Activated naive CD4-positive, alpha-beta T cell treated with anti-CD3 and anti-CD28 coated beads, Interleukin-2, amount 50 U/mL, for 16 hours (primary cell): ENCODE measurements at places on chromosomes 6 and 20.
A peak's percentile ranks its signal among the peaks of the same experiment; 100 is the strongest.

DNA sequence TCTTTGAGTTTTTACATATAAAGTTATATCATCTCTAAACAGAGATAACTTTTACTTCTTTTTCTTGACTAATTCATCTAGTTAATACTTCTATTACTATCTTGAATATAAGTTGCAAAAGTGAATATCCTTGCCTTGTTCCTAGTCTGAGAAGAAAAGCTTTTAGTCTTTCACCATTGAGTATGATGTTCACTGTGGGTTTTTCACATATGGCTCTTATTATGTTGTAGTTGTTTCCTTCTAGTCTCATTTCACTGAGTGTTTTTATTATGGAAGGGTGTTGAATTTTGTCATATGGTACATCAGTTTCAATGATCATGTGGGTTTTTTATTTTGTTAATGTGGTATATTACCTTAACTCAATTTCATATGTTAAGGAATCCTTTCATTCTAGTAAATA, 488.3 kb downstream of the COL12A1 start:
- no peak for DNase-seq

GRCh38 chr6:113529196-113529595, 327.9 kb upstream of the MARCKS start:
- DNase-seq: no peak

DNA sequence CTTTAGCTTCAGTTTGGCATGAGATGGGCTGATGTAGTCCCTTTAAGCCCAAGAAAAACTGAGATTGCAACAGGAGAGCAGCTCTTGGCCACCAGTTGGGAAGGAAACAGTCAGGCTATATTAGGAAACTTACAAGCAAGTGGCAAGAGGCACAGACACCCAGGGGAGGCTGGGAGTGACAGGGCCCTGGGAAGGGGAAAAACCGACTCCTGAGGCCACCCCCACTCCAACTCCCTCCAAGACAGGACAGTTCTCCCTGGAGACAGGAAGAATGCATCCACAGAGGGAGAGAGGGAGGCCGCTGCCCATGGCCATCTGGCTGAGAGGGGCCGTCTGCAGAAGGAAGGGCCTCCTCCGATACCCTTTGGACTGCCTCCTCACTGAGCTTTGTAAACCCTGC, 20.5 kb downstream of the JPH2 start:
- no peak for DNase-seq

GRCh38 chr6:10540073-10540746, 19.1 kb downstream of the GCNT2 start:
- DNase-seq: no peak

DNA sequence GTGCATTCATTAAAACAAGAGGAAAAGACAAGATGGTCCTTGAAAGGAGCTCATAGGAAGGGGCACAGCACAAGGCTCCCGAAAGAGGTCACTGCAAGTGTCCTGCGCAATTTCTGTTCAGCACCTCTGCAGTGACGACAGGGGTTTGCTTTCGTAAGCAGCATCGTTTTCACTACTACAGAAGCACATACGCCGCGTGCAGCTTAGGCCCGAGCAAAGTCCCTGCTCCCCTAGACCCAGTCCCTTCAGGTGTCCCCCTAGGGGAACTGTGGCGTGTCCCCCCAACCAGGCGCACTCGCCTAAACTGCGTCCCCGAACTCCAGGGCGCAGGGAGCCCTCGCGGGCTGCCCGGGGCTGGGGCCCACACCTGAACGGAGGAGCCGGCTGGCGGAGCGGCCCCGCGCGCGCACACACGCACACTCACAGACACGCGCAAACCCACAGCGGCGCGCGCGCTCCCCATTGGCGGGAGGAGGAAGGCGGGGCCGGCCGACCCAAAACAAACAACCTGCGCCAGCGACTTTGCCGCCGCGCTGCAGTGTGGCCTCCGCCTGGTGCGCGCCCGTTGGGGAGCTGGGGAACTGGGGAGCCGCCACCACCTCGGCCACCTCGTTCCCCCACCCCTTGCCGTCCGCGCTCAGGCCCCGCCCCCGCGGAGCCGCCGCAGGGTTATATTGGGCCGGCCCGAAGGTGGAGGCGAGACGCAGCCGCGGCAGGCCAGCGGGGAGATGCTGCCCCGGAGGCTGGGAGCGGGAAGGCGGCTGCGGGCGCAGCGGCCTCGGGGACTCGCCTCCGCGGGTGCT, at the start of gene FOXQ1:
TSS of gene FOXQ1 (plus strand) at position 699 of the 803 bp plus-strand sequence. CDS start 607 bp downstream, outside the sequence.
- DNase-seq: no peak

- no peak for DNase-seq
Measured at GRCh38 chr6:64325093-64325492, 689.5 kb downstream of the PHF3 start.

GRCh38 chr20:46638898-46639274, 12.4 kb downstream of the SLC13A3 start:
- no peak for DNase-seq

- no peak for DNase-seq
Measured at GRCh38 chr6:129331450-129332138, 378.4 kb downstream of the ARHGAP18 start.

DNA sequence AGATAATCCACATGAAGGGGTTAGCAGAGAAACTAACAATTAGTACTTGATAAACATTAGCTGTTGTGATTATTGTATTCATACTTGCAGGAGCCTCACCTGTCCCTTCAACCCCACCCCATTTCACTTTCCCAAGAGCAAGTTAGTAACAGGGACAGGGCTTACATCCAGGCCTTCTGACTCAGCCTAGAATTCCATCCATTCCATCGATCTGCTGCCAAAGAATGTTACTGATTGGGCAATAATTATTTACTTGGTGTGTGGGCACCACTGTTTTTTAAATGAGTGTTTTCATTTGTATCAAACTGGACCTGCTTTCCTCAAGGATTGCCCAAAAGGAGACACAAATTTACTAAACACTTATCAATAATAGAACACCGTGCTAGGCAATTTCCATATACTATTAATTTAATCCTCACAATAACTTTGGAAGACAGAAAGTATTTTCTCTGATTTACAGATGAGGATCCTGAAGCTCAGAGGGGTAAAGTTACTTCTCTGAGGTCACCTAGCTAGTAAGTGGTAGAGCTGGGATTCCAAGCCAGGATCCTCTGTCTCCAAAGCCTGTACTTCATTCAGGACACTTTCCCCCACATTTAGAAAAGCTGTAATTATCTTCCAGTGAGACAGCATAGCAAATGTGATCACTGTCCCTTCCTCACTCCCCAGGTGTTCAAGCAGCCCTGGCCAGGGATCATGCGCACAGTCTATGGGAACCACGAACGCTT, 32.8 kb downstream of the GSS start:
- DNase-seq: no peak

- DNase-seq: no peak
Measured at GRCh38 chr6:42569102-42570028, 5.5 kb downstream of the UBR2 start.

GRCh38 chr6:146202570-146202969, 173.7 kb downstream of the GRM1 start:
- no peak for DNase-seq

DNA sequence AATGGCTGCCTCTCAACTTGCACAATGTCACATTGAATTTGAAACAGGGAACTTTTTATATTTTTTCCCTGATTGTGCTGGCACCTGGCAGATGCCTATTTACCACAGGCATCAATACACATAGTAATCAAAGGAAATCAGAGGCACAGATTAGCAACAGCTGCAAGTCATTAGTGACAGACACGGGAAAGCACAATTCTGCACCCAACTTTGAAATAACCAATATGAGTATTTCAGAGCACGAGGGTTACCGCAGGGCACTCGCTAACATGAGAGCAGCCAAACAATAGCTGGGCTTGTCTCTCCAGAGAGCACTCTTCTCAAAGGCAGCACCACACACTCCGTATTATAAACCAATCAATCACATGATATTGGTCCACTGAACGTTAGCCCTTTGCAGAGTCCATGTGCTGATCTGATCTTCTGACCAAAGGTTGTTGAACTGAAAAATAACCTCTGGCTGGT, 149.5 kb downstream of the RNF144B start:
- no peak for DNase-seq

DNA sequence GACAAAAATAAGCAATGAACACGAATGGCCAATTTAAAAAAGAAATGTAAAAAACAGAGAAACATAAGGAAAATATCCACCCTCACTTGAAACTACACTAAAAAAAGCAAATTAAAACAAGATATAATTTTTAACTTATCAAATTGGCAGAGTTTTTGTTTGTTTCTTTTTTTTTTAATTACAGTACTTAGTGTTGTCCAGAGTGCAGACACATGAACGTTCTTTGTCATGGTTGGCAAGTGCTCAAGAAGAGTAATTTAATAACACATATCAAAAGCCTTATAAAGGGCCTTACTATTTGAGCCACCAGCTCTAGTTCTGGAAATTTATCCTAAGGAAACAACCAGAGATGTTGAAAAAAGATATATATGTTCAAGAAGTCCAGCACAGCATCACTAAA, 142.3 kb downstream of the ATXN1 start:
- no peak for DNase-seq

GRCh38 chr20:38224531-38224930, 36.0 kb downstream of the KIAA1755 start:
- no peak for DNase-seq

GRCh38 chr6:166179704-166180103, 12.1 kb upstream of the TBXT start:
- no peak for DNase-seq

DNA sequence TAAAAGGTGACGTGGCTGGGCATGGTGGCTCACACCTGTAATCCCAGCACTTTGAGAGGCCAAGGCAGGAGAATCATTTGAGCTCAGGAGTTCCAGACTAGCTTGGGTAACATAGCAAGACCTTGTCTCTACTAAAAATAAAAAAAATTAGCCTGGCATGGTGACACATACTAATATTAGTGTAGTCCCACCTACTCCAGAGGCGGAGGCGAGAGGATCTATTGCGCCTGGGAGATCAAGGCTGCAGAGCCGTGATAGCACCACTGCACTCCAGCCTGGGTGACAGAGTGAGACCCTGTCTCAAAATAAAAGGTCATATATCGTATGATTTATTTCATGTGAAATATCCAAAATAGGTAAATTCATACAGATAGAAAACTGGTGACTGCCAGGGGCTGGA, 132.5 kb downstream of the SLC16A10 start:
- no peak for DNase-seq

GRCh38 chr6:70119218-70119835, 183.6 kb downstream of the COL9A1 start:
- DNase-seq: no peak

- no peak for DNase-seq
Measured at GRCh38 chr6:109238396-109238795, 143.1 kb downstream of the CEP57L1 start.

GRCh38 chr6:133254552-133255228, 13.5 kb downstream of the EYA4 start:
- no peak for DNase-seq

DNA sequence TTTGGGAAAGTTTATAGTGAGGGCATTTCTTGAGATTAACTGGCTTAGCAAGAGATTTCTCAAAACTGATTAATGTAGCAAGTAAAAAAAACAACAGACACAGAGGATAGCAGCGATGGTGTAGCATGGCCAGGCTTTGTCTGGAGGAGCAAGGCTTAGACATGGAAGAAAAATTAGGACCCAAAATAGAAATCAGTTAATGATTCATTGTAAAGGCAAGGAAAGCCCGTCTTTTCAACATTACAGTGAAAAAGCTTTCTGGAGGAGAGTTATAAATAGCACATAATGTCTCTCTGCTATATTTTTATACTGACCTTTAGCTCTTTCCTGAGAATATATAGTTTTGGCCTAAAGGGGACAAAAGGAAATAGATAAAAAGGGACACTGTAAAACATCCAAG, 45.1 kb downstream of the FNDC1 start:
- no peak for DNase-seq

- DNase-seq: no peak
Measured at GRCh38 chr6:15751721-15752350, 89.0 kb upstream of the DTNBP1 start.

- no peak for DNase-seq
Measured at GRCh38 chr20:44629542-44629941, 22.0 kb downstream of the ADA start.

GRCh38 chr20:17644451-17644850, 37.6 kb downstream of the RRBP1 start:
- DNase-seq: no peak

GRCh38 chr20:32582659-32583580, 2.2 kb downstream of the NOL4L start:
- DNase-seq: peak; percentile 34

DNA sequence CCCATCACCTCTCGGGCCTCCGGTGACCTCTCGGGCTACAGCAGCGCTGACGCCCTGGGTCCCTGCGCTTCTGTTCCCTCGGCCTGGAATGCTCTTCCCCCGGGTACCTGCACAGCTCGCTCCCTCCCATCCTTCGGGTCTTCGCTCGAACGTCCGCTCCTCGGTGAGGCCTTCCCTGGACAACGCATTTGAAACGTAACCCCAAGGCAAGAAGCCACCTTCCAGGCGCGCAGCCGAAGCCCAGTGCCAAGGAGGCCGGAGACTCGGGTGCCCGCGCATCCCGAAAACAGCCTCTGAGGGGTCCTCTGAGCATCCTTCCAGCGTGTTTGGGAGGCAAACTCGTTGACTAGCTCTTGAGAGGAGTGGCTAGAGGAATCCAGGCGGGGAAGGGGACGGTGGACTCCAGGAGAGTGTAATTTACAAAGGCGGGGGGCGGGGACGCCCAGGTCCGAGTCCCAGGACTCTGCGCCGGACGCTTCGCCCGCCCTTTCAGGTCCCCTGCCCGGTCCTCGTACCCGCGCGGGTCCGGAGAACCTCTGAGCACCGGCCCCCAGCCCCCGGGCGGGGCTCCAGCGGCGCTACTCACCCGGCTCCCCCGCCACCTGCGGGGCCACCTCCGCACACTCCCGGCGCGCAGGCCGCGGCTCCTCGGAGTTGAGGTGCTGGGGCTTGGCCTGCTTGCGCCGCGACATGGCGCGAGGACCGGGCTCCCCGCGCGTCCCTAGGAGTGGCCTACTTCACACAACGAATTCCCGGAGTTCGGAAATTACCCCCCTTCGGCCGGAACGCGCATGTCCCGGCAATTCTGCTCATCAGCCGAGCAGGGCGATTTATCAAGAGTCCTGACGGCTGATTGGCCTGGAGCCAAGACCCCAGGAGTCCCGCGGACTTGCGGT, 86.8 kb downstream of the ZFP64 start:
- no peak for DNase-seq

DNA sequence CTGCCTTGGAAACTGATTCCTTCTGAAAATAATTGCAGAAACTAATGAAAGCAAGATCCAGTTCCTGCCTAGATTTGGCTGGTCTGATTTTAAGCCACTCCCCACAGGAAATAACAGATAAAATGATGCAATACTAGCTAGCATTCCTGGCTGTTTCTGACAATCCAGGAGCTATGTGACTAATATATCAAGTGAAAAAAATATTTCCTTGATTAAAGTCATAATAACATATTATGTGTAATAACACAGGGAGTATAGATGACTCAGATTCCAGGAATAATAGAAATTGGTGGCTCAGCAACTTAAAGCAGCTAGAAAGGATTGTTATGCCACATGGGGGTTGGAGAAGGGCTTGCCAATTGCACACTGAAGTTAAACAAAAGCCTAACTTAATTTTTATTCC, 182.7 kb upstream of the SALL4 start:
- no peak for DNase-seq
